ENCODE measurements at places on chromosomes 12 and 14. TPM values are rescaled to one million over a fixed set of nuclear protein-coding genes. Genes with fewer than 3 reads are reported as not detected.
A peak's percentile ranks its signal among the peaks of the same experiment; 100 is the strongest.

The OTOGL gene
- total RNA-seq: not detected

The ACAD10 gene
- total RNA-seq: 38.9 TPM

The MMP19 gene
- total RNA-seq: not detected

The TMEM132D gene
- not detected for total RNA-seq

DNA sequence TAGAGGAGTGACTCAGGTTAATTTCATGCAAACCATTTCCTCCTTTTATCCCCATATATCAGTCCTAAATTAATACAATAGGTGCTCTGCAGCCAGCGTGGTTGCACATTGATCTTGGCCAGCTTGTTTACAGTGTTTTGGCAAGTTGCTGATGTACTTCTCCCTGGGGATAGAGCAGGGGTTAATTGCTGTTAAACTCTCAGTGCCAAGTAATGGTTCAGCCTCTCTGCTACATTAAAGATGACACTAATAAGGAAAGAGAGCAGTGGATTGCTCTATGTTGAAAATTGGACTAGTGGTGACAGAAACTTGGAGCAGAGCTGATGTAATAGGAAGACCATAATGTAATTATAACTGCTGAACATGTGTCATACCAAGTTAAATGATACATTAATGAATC, 717.5 kb downstream of the RERGL start:
- no peaks in the 10 kb centered on the region for H3K27me3 ChIP-seq
- H3K4me3 ChIP-seq: no peak overlapping the region
- DNase-seq: no peak
- no peaks in the 10 kb centered on the region for H3K36me3 ChIP-seq
- no peaks in the 10 kb centered on the region for H3K4me1 ChIP-seq

DNA sequence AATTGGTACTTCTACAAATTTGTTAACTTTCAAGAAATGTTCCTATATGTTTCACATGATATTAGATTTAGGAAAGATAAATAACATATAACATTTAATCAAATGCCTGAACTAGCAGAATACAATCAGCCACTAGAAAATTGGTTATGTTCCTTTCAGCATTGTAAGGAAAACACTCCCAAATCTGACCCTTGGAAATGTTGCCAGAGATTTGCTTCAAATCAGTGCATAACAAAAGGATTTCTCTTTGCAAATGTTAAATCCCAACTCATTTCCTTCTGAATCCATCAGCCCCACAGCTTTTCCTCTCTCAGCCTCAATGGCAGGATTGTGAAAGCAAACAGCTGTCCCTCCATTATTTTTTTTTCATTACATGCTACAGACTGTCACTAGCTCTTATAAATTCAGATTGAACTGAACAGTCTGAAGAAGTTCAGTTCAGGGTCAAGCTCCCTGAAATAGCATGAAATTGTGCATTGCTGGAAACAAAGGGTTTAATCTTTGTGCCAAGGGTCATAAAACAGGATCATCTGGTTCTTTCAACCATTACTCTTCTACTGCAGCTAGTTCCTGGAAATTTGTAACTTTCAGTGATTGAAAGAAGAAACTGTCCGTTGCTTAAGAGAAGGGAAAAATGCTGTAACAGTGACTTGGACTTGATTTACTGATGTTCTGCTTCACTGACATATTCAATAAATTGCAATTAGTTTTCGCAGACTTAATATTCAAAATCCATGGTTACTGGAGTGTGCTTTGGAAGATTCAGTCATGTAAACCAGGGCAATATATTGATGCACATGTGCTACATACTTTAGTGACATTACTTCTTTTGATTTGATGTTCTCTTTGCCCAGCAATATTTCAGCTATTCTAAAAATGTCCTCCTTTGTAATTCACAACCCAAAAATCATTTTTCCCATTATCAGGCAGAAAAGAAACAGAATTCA, 246.4 kb downstream of the RPL10L start:
- no peaks in the 10 kb centered on the region for H3K36me3 ChIP-seq
- H3K4me3 ChIP-seq: no peak overlapping the region
- no peaks in the 10 kb centered on the region for H3K27me3 ChIP-seq
- H3K4me1 ChIP-seq: no peaks in the 10 kb centered on the region

DNA sequence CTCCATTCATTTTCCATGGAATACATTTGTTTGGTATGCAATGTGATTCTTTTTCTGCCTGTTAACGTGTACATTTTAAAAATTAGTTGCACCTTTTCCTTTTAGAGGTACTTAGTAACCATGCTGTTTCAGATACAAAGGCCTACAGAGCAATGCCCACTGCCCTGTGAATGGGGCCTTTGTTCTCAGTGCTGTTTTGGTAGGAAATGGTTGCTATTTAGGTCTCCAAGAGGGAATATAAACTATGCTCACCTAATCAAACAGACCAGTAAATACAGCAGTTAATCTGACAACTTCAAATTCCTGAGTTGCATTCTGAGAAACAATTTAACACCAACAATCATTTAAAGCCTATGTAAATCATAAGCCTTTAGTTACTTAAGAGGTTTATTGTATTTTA, 188.7 kb downstream of the BCAT1 start:
- DNase-seq: no peak
- H3K27ac ChIP-seq: no peak overlapping the region
- no peaks in the 10 kb centered on the region for H3K27me3 ChIP-seq
- no peak overlapping the region for H3K4me3 ChIP-seq
- H3K36me3 ChIP-seq: no peaks in the 10 kb centered on the region

- H3K4me3 ChIP-seq: no peak overlapping the region
- no peaks in the 10 kb centered on the region for H3K27me3 ChIP-seq
- DNase-seq: no peak
- H3K36me3 ChIP-seq: no peaks in the 10 kb centered on the region
- H3K4me1 ChIP-seq: no peaks in the 10 kb centered on the region
- H3K27ac ChIP-seq: no peak overlapping the region
Observed at GRCh38 chr12:127245009-127245408, 1022.0 kb upstream of the TMEM132C start.

GRCh38 chr12:25063873-25064628, 115.2 kb upstream of the BCAT1 start:
- DNase-seq: no peak
- H3K4me1 ChIP-seq: peaks cover 58% of the 10 kb centered on the region
- H3K27ac ChIP-seq: peak overlapping the region; percentile 100
- H3K27me3 ChIP-seq: no peaks in the 10 kb centered on the region
- H3K36me3 ChIP-seq: peaks cover 77% of the 10 kb centered on the region

- H3K36me3 ChIP-seq: no peaks in the 10 kb centered on the region
- no peak overlapping the region for H3K27ac ChIP-seq
- H3K4me1 ChIP-seq: no peaks in the 10 kb centered on the region
- H3K27me3 ChIP-seq: no peaks in the 10 kb centered on the region
Observed at GRCh38 chr12:112714166-112714710, 77.3 kb upstream of the RPH3A start.

DNA sequence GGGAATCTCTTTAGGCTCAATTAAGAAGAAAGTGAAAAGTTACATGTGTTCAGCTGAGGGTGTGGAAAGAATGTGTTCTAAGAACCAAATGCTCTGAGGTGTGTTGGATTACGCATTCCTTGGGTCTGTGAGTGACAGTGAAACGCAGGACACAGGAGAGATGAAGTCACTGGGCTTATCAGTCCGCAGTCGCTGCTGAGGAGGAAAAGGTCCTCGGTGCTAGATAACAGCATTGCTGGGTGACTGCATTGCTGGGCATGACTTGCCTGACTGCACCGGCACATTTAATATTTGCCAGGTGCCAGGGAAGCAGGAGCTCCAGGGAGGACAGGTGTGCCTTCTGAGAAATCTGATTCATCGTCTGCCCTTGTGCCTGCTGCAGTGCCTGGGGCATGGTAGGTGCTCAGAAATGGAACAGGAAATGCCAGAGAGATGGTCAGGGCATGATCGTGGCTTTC, 64.4 kb upstream of the FZD10 start:
- no peaks in the 10 kb centered on the region for H3K36me3 ChIP-seq
- no peaks in the 10 kb centered on the region for H3K4me1 ChIP-seq
- H3K4me3 ChIP-seq: no peak overlapping the region
- H3K27me3 ChIP-seq: no peaks in the 10 kb centered on the region

GRCh38 chr14:33720284-33720787, 230.5 kb downstream of the EGLN3 start:
- H3K27me3 ChIP-seq: no peaks in the 10 kb centered on the region
- H3K36me3 ChIP-seq: no peaks in the 10 kb centered on the region
- no peak for DNase-seq
- no peak overlapping the region for H3K4me3 ChIP-seq
- peak overlapping the region; percentile 7 for H3K27ac ChIP-seq

DNA sequence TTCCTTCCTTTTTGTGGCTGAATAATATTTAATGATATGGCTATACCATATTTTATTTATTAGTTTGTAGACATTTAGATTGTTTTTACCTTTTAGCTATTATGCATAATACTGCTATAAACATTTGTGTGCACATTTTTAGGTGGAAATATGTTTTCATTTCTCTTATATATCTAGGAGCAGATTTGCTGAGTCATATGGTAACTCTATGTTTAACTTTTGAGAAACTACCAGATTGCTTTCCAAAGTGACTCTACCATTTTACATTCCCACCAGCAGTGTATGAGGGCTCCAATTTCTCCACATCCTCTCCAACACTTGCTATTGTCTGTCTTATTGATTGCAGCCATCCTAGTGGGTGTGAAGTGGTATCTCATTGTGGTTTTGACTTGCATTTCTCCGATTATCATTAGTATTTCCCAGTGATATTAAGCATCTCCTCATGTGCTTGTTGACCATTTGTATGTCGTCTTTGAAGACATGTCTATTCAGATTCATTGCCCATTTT, 160.2 kb downstream of the KICS2 start:
- no peaks in the 10 kb centered on the region for H3K4me1 ChIP-seq
- no peaks in the 10 kb centered on the region for H3K27me3 ChIP-seq
- no peak for DNase-seq
- H3K36me3 ChIP-seq: no peaks in the 10 kb centered on the region

- DNase-seq: peak; percentile 95
- peaks cover 7% of the 10 kb centered on the region for H3K4me1 ChIP-seq
- H3K27ac ChIP-seq: no peak overlapping the region
- H3K27me3 ChIP-seq: no peaks in the 10 kb centered on the region
- no peak overlapping the region for H3K4me3 ChIP-seq
Observed at GRCh38 chr14:94423453-94424056, 29.0 kb downstream of the SERPINA11 start.

- no peaks in the 10 kb centered on the region for H3K36me3 ChIP-seq
- H3K27ac ChIP-seq: no peak overlapping the region
- DNase-seq: no peak
Observed at GRCh38 chr12:21573733-21574358, 30.8 kb downstream of the GYS2 start.

DNA sequence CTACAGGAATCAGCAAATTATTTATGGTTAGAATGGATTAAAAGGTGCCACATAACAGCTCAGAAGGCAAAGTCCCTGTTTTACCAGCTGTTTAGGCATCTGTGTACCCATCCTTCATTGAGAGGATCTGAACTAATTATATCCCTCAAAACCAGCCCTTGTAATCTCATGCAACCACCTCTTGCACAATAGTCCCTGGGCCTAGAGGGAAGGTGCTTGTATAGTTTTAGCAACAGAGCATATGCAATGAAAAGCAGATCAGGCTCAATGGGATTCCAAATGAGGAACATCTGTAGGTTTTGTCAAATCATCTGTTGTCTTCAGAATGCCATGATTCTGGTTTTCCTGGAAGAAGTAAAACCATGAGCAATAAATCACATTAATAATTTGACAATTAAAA, 26.0 kb upstream of the GLIPR1L2 start:
- H3K27ac ChIP-seq: no peak overlapping the region
- no peak for DNase-seq
- H3K4me3 ChIP-seq: no peak overlapping the region
- no peaks in the 10 kb centered on the region for H3K27me3 ChIP-seq

DNA sequence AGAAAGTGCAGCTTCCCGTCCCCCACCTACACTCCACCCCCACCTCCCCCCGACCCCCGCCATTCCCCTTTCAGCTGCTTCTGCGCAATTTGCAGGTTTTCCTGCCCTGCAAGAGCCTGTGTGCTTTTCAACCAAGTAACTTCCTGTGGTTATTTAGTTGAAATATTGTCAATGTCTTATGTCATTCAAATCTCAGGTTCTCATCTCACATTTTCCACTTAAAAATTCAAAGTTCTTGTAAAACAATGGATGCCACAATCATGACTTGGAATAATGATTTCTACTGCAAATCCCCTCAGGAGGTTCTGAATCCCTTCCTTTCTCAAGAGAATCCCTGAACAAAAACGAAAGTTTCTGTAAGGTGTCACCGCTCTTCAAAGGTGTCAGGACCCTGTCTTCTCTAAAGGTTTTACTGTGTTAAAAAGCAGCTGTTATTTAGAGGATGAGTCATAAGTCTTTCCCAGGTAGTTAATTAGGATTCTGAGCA, 31.6 kb downstream of the WBP11 start:
- peak overlapping the region; percentile 94 for H3K27ac ChIP-seq
- DNase-seq: no peak
- H3K4me1 ChIP-seq: peaks cover 45% of the 10 kb centered on the region
- H3K27me3 ChIP-seq: peaks cover 4% of the 10 kb centered on the region

- H3K4me1 ChIP-seq: no peaks in the 10 kb centered on the region
- no peak for DNase-seq
- no peak overlapping the region for H3K27ac ChIP-seq
- H3K36me3 ChIP-seq: no peaks in the 10 kb centered on the region
- no peaks in the 10 kb centered on the region for H3K27me3 ChIP-seq
- no peak overlapping the region for H3K4me3 ChIP-seq
Observed at GRCh38 chr14:27553790-27554189, 956.0 kb upstream of the NOVA1 start.

DNA sequence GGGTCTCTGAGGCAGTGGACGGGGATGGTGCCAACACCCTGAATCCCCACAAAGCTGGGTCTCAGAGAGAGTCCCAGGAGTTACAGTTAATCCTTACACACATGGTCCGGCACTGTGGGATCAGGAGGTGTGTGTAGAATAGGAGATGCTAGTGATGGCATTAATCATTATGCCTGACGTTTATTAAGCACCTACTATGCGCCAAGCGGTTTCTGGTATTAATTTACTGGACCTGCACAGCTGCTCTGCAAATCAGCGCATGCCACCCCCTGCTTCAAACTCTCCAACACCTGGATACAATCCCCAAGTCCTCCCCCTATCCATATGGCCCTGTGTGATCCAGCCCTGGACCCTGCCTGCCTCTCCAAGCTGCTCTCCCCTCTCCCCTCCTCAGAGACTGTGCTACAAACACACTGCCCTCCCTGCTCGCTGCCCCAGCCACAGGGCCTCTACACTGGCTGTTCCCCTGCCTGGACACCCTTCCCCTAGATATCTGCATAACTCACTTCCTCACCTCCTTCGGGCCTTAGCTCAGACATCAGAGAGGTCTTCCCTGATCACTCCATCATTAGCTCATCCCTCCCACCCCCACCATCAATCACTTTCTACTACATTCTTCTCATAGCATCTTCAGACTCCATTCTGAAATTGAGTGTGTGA, 86.0 kb downstream of the RFLNA start:
- no peak for DNase-seq
- H3K27me3 ChIP-seq: no peaks in the 10 kb centered on the region
- H3K4me1 ChIP-seq: no peaks in the 10 kb centered on the region
- no peak overlapping the region for H3K27ac ChIP-seq
- peaks cover 10% of the 10 kb centered on the region for H3K36me3 ChIP-seq

All from Karpas-422 (cell line).